ENCODE measurements at places on chromosomes 3 and 15.
A peak's percentile ranks its signal among the peaks of the same experiment; 100 is the strongest.

DNA sequence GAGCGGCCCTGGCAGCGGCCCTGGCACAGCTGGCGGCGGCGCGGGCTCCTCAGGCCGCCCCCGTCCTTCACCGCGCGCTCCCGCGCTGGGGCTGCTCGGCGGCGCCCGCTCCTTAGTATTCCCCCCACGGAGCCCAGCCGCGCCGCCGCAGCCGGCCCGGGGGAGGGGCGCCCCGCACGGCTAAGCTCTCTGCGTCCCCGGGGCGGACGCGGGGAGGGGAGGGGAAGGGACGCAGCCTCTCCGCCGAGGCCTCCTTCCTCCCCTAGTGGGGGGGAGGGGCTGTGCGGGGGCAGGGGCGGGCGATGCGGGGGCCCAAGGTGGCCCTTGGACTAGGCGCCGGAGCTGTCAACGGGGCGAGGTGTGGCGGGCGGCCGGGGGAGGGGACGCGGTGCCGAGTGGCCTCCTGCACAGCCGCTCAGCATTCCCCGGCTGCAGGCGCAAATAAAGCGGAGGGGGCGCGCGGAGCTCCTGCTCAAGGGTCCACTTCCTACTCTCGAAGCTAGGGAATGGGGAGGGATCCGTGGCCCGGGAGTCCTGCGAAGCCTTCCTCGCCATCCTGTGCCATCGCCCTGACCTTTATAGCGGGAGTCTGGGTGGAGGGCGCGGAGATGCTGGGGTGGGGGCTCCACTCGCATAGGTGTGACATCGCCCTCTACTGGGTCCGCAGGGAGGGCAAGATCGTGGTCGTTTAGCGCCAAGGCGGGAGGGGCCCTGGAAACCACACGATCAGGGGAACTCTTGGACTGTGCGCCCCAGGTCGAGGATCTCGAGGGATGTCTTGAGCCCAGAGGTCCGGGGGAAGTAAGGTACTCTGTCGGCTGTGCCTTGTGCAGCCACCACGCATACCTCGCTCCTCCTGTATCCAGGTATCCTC is 22.2 kb downstream of the EPHB3 start:
- DNase-seq: no peak

- DNase-seq: no peak
Observed at GRCh38 chr3:100972867-100973266, 20.4 kb downstream of the ABI3BP start.

DNA sequence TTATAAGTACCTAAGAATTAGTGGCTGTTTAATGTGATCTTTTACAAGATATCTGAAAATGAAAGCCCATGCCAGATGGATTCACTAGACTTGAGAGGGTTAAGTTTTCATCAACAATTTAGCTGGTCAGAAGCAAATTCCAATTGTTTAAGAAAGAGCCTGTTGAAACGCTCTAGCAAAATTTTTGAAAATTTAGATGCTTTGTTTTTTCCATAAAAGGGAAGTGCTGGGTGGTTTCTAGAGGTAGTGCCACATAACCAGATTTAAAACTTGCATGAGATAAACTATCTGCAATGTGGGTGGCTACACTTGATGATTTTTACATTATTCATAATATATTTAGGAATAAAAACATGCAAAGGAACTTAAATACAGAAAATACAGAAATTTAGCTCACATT is 48.5 kb upstream of the SKIL start:
- DNase-seq: no peak

DNA sequence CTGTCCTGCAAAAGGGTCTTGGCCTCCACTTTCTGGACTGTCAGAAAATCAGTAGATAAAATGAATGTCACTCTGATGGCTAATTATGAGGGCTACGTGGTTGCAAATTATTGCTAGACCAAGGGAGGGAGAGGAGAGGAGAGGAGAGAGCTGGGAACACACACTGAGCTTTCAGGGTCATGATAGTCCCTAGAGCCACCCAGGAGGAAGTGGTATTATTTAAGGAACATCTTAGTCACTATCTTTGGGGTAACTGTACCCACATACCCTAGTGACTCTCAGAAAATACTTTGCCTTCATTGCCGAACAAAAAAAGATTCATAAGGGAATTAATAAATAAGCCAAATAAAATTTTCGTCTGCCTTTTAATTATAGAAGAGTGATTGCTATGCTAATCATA is 642.3 kb upstream of the CFAP20DC start:
- DNase-seq: peak; percentile 31

GRCh38 chr15:63504979-63505841 is 817 bp downstream of the USP3 start:
- no peak for DNase-seq

DNA sequence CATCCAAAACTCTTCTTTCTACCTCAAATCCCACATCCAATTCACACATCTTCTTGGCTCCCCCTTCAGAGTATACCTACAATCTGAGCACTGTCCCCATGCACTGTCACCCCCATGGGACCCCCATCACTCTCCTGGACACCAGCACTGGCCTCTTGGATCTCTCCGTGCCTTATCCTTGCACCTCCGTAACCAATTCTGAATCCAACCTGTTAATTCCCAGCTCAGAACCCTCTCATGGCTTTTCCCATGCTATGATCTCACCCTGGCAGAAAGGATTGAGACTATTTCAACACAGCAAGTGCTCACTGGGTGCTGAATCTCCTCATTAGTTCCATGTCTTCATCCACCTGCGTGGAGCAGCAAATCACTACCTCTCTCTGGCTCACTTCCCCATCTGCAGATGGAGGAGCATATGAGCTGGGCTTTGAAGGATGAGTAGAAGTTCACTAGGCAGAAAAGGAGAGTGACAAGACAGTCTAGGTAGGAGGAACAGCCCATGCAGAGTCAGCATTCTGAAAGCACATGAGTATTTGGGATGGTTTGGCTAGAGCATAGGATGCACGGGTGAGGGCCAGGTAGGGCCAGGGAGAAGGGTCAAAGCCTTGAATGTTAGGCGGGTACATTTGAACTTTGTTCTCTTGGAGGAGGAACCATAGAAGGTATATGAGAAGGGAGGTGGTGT is 48.7 kb downstream of the SLC6A6 start:
- no peak for DNase-seq

GRCh38 chr3:179706233-179706632 is 53.4 kb downstream of the USP13 start:
- no peak for DNase-seq

DNA sequence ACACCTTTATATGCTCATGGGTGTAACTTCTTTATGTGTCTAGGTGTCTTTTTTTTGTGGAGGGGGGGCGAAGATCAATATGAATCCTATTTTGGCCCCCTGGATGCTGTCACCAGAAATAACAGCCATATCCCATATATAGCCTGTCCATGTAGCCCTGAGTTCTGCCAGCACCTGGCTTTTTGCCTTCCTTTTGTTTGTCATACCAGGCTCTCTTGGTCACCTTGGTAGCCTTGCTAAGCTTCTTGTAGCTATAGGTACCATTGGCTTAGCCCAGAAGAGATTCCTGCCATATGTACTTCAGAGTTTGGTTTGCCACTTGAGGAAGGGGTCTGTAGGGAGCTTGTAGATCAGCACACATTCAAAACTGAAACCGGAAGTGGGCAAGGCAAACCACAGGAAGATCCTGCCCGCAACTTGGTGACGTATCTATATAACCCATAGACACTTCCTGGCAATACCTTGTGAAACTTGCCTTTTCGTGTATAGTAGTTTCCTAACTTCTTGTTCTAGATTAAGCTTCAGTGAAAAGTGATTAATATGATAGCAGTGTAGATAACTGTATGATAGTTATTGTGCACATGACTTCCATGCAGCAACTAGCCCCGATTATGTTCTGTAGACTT is 11.9 kb downstream of the RASA2 start:
- DNase-seq: peak; percentile 96

- no peak for DNase-seq
Observed at GRCh38 chr15:95281470-95281869, 1049.0 kb upstream of the NR2F2 start.

GRCh38 chr15:40743485-40743901 is 11.6 kb downstream of the RMDN3 start:
- DNase-seq: no peak
